ENCODE measurements at places on chromosomes 1 and 21.
A peak's percentile ranks its signal among the peaks of the same experiment; 100 is the strongest.

DNA sequence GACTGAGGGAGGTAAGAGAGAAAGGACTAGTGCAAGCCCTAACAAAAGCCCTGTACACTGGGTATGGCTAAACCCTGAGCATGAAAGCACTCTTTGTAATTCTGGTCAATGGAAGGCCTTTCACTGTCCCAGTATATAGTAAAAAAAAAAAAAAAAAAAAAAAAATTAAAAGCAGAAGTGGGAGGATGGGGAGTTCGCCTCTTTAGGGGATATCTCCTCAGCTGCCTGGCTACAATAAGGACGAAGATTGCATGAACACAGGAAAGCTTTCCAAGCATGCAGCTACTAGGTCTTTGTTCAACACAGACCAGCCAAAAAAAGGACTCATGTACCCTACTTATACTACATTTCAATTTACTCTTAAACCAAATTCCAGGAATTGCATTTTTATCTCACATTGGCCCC is 59.1 kb downstream of the EIF4G3 start:
- DNase-seq = no peak

DNA sequence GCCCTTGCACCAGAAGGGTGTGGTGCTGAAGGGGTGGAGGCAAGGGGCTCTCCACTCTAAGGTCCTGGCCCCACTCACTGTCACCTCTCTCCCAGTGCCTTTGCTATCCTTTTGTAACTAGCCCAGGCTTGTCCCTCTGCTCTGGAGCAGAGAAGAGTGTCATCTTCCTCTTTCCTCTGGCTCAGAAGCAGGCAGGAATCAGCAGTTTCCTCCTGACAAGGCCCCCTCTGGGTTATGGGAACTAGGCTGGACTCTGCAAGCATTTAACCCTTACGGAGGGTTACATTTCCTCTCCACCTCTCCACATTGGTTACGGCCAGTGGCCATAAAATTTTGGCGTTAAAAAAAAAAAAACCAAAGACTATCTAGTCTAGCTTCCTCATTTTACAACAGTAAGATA is 30.4 kb downstream of the PLXNA2 start:
- no peak for DNase-seq

GRCh38 chr1:226838456-226838855 is 32.0 kb upstream of the PSEN2 start:
- DNase-seq = no peak

DNA sequence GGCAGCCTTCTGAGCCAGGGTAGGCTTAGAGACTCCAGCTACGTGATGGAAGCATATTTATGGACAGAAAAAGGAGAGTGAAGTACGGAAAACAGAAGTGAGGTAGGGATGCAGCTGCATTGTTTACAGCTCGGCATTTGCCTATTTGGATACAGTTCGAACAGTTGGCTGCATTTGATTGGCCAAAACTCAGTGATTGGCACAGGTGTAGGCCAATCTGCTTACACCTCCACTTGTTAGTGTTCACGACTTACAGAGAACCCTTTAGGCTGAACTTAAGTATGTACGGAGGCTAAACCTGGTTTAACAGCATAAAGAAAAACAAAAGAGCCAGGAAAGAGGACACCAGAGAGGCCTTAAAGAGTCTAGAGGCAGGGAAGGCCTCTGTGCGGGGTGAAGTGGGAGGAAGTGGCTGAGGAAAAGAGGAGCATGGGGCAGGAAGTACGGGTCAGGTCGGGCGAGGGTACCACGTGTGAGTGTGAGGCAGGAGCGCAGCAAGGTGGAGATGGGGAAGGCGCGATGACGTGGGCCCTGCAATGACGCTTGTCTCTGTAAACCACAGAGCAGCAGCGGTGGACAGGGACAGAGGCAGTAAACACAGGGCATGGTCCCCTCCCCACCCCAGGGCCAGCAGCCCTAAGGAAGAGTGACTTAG is 32.0 kb downstream of the RSPH1 start:
- DNase-seq = peak; percentile 80

DNA sequence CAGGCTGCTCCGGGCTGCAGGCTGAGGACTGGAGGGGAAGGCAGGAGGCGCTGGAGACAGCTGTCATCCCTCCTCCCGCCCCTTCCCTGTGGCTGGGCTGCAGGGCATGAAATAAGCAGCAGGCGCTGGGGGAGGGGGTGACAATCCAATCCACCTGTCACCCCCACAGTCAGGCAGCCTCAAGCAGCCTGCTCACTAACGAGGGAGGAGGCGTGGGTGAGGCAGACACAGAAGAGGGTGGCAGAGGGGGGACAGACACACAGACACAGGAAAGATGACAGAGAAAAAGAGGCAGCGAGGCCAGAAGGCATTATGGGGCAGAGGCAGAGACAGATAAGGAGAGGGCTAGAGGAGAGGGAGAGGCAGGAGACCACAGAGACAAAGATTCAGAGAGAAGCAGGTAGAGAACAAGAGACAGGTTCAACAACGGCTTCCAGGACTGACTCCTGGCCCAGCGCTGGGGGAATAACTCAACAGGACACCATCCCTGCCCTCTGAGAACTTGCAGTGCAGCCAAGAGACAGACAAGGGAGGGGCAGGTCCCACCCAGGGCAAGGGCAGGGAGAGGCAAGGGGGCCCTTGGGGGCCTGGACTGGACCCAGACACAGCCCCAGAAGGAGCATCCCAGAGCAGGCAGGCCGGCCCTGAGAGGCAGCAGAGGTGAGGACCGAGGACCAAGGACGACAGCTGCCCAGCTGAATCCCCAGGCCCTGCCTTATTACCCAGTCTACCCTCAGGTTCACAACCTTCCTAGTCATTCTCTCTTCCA is 11.2 kb downstream of the MEF2D start:
- peak; percentile 89 for DNase-seq
